ENCODE measurements at places on chromosomes 16 and 17. TPM values are rescaled to one million over a fixed set of nuclear protein-coding genes. Genes with fewer than 3 reads are reported as not detected.

The TTC19 gene
- total RNA-seq, result 19.0 TPM

The GCGR gene
- not detected for total RNA-seq

The PHOSPHO1 gene
- total RNA-seq, result 0.22 TPM

The NAGS gene
- total RNA-seq, result 0.54 TPM

The KRT15 gene
- total RNA-seq, result not detected

The MPO gene
- total RNA-seq, result 0.05 TPM

The SLC52A1 gene
- total RNA-seq, result not detected

The CCDC92B gene
- 0.11 TPM for total RNA-seq

The ARHGAP44 gene
- 7.9 TPM for total RNA-seq

The CHP2 gene
- not detected for total RNA-seq

The TOM1L1 gene
- total RNA-seq, result 7.0 TPM
